ENCODE measurements at places on chromosomes 5 and 9. TPM values are rescaled to one million over a fixed set of nuclear protein-coding genes. Genes with fewer than 3 reads are reported as not detected.

DNA sequence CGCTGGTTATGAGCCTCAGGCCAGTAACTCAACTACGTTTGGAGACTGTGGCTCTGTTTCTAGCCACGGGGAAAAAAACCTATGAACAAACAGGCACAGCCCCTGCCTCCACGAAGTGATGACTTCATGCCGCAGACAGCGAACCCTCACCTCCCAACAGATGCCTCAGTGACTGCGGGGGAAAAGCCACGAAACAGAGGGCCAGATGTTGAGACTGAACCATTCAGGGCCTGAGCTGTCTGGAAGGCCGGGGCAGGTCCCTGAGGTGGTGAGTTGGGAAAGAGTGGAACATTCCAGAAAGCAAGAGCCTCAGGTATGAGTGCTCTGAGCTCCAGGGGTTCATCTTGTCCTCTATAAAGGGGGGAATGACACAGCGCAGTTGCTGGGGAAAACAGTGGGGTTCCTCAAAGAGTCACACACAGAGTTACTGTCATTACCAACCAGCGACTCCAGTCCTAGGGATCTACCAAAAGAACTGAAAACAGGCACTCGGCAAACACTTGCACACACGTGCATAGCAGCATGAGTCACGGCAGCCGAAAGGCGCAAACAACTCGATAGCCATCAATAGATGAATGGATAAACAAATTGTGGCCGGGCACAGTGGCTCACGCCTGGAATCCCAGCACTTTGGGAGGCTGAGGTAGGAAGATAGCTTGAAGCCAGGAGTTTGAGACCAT lies 15.3 kb downstream of the PLPP7 start:
- DNase-seq = peak; percentile 28

DNA sequence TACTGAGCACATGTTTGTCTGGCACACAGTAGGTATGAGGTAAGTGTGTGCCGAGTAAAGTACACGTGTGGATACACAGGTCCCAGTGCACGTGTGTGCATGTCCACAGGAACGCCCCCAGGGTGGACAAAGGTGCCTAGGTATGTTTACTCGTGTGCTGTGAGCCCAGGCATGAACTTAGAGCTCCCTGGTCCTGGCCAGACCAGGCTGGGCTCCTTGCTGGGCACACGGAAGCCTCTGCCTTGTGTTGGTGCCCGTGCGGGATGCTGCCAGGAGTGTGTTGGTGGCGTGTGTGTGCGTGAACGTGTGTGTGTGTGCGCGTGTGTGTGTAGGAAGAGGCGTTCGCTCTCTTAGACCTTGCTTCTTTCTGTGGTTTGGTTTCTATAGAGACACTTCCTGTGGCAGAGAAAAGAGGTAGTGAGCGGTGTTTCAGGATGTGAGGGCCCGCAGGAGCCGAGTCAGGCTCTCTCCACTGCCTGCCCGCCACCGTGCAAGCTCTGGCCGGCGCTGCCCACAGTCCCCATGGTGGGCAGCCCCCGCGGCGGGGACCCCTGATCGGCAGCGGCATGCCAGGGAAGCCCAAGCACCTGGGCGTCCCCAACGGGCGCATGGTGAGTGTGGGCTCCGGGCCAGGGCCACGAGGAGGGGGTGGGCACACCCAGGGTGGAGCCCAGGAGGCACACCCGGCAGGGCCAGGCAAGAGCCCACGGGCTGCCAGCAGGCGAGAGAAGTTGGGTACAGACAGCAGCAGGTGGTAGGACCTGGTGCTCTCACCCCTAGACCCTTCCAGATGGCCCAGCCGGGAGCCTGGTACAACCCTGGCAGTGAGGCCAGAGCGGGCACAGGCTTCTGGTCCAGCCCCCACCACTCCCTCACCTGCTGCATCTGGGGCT lies at the start of gene RGS14:
Gene RGS14, plus strand, starts transcription at position 466 of the 893 bp plus-strand sequence. Its CDS starts 101 bp downstream, at position 567.
- peak; percentile 55 for DNase-seq

DNA sequence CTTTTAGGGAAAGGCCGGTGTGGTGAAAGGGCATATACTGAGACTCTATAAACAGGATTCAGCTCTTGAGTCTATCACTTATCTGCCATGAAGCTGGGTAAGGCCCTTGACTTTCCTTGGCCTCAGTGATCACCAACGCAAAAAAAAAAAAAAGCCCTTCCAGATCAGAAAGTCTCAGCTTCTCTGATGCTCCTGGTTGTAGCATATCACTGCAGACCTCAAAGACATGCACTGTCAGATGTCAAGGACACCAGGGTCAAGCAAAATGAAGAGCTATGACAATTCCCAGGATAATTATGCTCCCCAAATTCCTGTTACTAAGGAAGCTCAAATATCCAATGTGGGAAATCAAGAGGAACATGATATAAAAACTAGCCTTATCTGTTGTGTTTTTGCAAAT lies 68.3 kb upstream of the IFNE start:
- no peak for DNase-seq

DNA sequence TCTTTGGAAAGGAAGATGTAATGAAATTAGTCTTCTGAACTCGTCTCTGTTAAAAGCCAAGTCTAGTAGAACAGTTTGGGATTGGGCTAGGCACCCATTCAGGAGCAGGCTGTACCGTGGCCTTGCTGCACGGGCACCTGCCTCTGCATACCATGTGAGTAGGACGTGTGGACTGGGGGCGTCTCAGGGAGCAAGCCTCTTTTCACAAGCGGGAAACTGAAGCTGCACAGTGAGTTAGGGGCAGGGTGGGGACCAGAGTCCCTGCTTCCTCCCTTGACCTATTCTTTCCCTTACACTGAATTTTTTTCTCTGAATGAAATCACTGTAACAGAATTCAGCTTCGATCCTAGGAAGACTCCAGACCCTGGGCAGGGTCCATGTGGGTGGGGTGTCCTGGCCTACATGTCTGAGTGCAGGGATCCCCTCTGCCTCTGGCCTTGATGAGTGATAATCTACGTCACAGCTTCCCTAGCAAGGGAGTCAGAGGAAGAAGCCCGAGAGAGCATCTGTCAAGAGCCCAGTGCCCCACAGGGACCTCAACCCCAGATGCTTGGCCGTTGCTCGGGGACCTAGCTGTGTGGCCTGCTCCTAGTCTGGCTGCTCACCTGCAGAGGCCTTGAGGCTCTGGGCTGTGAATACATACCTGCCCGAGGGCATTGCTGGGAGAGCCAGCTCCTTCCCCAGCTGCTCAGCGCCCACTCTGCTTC lies 15.1 kb downstream of the PHF2 start:
- DNase-seq = no peak

DNA sequence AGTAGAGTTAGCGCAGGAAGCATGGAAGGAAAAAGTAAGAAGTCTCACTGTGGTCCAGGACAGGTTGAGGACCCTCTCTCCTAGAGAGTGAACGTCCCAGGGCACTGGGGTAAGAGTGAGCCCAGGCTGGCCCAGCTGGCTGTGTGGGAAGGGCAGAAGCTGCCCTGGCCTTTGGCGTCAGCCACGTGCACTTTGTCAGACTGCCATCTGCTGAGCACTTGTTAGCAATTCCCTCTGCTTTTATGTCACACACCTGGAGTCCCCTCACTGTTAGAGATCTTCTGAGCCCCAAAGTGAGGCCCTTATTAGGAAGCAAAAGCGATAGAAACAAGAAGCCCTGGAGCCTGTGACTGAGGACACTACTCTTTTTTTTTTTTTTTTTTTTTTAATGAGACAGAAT lies 79.1 kb downstream of the UGCG start:
- no peak for DNase-seq

GRCh38 chr5:157197086-157197485 lies 16.4 kb downstream of the ITK start:
- DNase-seq = no peak

The B4GALT7 gene
- total RNA-seq = 41.3 TPM

The ARHGEF39 gene
- 0.53 TPM for total RNA-seq

The FNIP1 gene
- total RNA-seq = 28.5 TPM
